K562 (cell line): ENCODE measurements at places on chromosomes 4 and X.

- peaks cover 15% of the 10 kb centered on the region for H3K4me1 ChIP-seq
- DNase-seq = peak; percentile 31
- H3K36me3 ChIP-seq = no peaks in the 10 kb centered on the region
- H3K4me3 ChIP-seq = no peak overlapping the region
- no peaks in the 10 kb centered on the region for H3K27me3 ChIP-seq
Observed at GRCh38 chr4:6625256-6625655, 15.2 kb upstream of the MRFAP1 start.

DNA sequence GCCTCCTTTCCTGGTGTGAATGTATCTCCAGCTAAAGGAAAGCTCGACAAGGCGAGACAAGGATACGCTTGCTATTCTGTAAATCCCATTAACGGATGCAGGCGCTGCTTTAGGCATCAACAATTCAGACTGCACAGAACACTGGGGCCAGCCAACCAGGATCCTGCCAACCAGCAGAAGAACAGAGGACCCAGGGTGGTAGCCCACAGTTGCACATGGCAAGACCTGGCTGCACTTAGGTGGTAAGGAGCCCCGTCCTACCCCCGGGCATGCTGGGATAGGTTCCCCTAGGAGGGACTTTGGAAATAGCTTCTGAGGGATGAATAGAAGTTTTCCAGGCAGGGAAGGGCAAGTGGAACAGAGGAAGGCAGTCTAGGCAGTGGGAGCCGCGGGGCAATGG lies 20.7 kb downstream of the PSAPL1 start:
- no peak overlapping the region for H3K4me3 ChIP-seq
- no peaks in the 10 kb centered on the region for H3K27me3 ChIP-seq
- H3K36me3 ChIP-seq = no peaks in the 10 kb centered on the region
- H3K4me1 ChIP-seq = no peaks in the 10 kb centered on the region
- no peak overlapping the region for H3K27ac ChIP-seq

DNA sequence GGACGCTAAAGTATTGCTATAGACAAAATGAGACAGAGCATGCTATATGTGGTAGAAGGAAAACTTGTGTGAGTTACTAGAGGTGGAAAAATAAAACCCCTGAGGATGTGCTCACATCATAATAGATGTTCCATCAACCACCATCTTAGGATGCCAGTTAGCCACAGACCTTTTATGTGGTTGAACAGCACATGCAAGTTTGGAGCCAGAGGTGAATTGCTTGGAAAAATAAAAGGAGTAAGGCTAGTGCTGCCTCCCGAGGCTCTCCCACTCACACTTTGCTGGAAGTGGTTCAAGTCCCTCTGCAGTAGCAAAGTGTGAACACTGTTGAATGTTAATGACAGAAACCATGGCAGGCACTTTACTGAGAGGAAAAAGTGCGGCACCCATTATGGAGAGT lies 39.4 kb upstream of the PPARGC1A start:
- no peak for DNase-seq
- no peak overlapping the region for H3K4me3 ChIP-seq
- H3K4me1 ChIP-seq = no peaks in the 10 kb centered on the region
- no peaks in the 10 kb centered on the region for H3K36me3 ChIP-seq
- no peaks in the 10 kb centered on the region for H3K27me3 ChIP-seq

DNA sequence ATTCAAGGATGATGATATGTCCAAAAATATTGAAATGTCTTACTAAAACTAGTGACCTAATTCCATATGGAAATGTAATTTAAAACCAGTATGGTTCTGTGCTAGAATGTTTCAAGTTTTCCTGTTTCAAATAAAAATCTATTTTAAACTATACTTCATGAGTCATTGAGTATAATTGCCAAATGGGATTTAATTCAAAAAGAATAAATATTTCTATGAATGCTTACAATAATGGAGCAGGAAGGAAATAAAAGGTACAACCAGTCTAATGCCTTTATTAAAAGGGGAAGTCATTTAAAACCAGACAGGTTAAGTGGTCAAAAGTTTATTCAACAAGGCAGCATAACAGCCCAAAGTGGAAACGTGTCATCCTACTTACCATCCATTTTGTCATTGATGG lies 2347.1 kb downstream of the PCDH7 start:
- no peaks in the 10 kb centered on the region for H3K4me1 ChIP-seq
- H3K27ac ChIP-seq = no peak overlapping the region
- no peak overlapping the region for H3K4me3 ChIP-seq
- DNase-seq = no peak
- H3K27me3 ChIP-seq = no peaks in the 10 kb centered on the region

DNA sequence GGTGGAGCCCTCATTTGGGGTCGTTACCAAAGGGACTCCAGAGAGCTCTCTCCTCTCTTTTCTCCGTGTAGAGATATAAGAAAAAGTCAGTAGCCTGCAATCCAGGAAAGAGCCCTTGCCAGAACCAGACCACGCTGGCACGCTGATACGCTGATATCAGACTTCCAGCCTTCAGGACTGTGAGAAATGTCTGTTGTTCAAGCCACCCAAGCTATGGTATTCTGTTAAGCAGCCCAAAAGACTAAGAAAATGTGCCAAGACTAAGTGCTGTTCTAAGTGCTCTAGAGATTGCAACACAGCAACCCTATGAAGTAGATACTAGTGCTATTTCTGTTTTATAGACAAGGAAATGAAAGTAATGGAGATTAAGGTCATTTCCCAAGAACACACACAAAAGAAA lies 205.7 kb downstream of the CAMK2D start:
- DNase-seq = no peak
- H3K36me3 ChIP-seq = no peaks in the 10 kb centered on the region
- no peaks in the 10 kb centered on the region for H3K27me3 ChIP-seq
- H3K4me1 ChIP-seq = no peaks in the 10 kb centered on the region
- H3K27ac ChIP-seq = no peak overlapping the region
- no peak overlapping the region for H3K4me3 ChIP-seq

- H3K27ac ChIP-seq = no peak overlapping the region
- H3K36me3 ChIP-seq = peaks cover 47% of the 10 kb centered on the region
- DNase-seq = no peak
- H3K4me3 ChIP-seq = no peak overlapping the region
- H3K27me3 ChIP-seq = no peaks in the 10 kb centered on the region
Observed at GRCh38 chr4:138935-139334, 14.6 kb downstream of the ZNF718 start.
